ENCODE measurements at places on chromosomes 12 and 14. TPM values are rescaled to one million over a fixed set of nuclear protein-coding genes. Genes with fewer than 3 reads are reported as not detected.

The CCDC184 gene
- polyA plus RNA-seq: not detected

The CRIP2 gene
- polyA plus RNA-seq: 0.31 TPM

- DNase-seq: no peak
Measured at GRCh38 chr14:73463411-73463810, 5.1 kb upstream of the NUMB start.

DNA sequence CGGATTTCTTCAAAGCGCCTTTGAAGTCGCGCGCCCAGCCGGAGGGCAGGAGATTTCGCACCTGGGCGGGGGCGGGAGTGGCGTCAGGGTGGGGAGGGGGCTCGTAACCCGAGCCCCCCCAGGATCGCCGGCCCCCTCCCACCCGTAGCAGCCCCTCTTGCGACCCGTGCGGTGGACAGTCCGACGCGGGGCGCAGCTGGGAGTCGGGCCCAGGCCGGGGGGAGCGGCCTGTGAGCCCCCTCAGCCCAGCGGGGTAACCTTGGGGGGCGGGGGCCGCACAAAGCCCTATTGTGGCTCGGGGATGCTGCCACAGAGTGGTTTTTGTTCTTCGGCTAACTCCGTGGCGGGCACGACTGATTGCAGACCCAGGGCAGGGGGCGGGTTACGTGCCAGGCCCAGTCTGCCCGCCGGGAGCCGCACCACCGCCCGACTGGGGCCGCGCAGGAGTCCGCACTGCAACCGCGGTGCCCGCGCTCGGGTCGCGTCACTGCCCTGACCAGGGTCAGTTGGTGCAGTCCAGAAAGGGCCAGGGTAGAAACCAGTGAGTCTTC is 4.2 kb upstream of the AAAS start:
- DNase-seq: no peak

GRCh38 chr12:108731105-108731865 is at the start of gene CORO1C:
Gene CORO1C (minus strand): TSS chr12:108731518. CDS start chr12:108701318, 30,200 bp downstream.
- DNase-seq: peak; percentile 90

- no peak for DNase-seq
Measured at GRCh38 chr12:52190860-52191729, 719 bp downstream of the KRT80 start.

GRCh38 chr12:80912901-80913770 is 24.6 kb downstream of the LIN7A start:
- no peak for DNase-seq

GRCh38 chr14:58782011-58782410 is 144.2 kb downstream of the DACT1 start:
- no peak for DNase-seq

GRCh38 chr14:31945074-31945613 is 132.0 kb upstream of the ARHGAP5 start:
- no peak for DNase-seq

- DNase-seq: no peak
Measured at GRCh38 chr14:67269298-67270060, 28.2 kb downstream of the PALS1 start.

DNA sequence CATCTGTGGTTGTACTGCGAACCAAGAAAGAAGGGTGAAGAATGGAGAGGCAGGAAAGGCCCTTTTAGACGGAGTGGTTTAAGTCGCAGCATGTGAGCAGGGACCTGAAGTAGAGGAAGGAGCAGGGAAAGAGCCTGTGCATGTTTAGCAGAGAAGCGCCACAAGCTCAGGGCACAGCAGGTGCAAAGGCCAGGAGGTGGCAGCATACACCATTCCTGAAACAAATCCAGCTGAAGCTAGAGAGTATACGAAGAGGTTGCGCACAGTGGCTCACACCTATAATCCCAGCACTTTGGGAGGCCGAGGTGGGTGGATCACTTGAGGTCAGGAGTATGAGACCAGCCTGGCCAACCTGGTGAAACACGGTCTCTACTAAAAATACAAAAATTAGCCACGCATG is 49.9 kb downstream of the HELB start:
- no peak for DNase-seq
